ENCODE measurements at places on chromosomes 6 and 20. TPM values are rescaled to one million over a fixed set of nuclear protein-coding genes. Genes with fewer than 3 reads are reported as not detected.

GRCh38 chr6:21898107-21898796 lies 304.7 kb downstream of the SOX4 start:
- no peak overlapping the region for H3K27ac ChIP-seq
- H3K27me3 ChIP-seq = no peaks in the 10 kb centered on the region
- no peaks in the 10 kb centered on the region for H3K36me3 ChIP-seq

GRCh38 chr20:59007665-59008511 lies 834 bp upstream of the CTSZ start:
- no peaks in the 10 kb centered on the region for H3K36me3 ChIP-seq
- no peaks in the 10 kb centered on the region for H3K27me3 ChIP-seq
- H3K27ac ChIP-seq = peak overlapping the region; percentile 80
- peak; percentile 25 for DNase-seq

DNA sequence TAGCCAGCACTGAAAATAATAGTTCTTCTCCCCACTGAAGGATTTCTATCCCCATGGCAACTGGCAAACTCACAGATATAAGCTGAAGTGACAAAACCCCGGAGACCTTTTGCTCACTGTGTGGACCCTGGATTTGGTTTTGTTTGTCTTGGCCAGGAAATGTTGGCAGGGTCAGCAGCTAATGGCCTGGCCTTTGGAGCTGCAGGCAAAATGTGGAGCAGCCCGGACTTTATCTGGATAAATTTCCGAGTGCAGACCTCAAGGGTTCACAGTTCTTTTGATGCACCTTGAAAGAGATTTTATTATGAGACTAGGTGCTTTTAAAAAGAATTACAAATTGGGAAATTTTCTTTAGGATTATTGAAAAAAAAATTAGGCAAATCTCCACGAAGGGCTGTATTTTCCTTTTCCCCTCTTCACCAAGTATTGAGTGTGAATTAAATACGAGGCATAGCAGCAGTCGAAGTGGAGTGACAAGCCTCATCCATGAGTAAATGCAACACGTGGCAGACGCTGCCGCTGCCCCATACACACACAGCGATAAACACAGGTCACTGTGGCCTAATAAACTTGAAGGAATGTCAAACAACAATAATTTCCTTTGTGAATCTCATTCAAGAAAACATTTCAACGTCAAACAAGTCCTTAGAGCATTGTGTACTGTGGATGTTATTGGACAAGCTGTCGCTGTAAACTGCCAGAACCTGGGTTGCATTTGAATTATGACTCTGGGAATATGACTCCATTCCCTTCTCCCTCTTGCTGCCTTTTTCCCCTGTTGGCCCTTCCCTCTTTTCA lies 35.1 kb upstream of the CCN6 start:
- H3K36me3 ChIP-seq = no peaks in the 10 kb centered on the region
- H3K4me1 ChIP-seq = no peaks in the 10 kb centered on the region
- no peak for DNase-seq
- H3K27me3 ChIP-seq = no peaks in the 10 kb centered on the region

DNA sequence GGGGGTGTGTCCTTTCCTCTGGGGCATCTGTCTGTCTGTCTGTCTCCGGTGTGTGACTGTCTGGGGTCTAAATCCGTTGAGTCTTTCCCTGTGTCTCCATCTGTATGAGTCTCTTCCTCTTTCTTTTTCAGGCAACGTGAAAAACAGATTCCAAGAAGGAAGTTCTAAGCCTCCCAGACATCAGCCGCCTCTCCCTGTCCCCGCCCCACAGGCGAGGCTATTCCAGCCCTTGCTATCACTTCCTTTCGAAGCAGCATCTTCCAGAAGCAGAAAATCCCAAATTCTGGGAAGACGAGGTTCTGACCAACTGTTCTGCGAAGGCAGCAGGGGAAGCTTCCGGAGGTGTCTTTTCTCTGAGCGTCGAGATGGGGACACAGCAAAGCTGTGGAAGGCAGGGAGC lies 34.0 kb downstream of the PMEPA1 start:
- H3K27ac ChIP-seq = peak overlapping the region; percentile 28
- H3K36me3 ChIP-seq = no peaks in the 10 kb centered on the region
- DNase-seq = no peak
- no peaks in the 10 kb centered on the region for H3K27me3 ChIP-seq
- H3K4me1 ChIP-seq = no peaks in the 10 kb centered on the region
- H3K4me3 ChIP-seq = no peak overlapping the region

DNA sequence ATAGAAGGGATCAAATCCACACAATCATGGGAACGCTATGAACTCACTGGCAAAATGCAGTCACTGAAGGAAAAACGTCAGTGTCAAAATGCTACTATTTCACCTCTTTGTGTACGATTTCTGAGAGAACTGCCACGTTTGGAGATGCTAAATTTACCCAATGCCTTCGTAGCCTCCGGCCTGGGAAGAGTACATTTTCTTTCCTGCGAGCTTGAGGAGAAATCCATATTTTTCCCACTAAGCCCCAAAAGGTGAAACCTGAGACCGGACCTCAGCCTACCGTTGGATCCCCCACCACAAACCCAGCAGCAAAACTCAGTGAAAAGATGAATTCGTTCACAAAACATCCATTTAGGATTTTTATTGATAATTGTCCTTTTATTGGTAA lies 131.7 kb downstream of the GPX5 start:
- no peaks in the 10 kb centered on the region for H3K4me1 ChIP-seq
- H3K4me3 ChIP-seq = peak overlapping the region; percentile 43
- no peaks in the 10 kb centered on the region for H3K27me3 ChIP-seq
- DNase-seq = no peak

DNA sequence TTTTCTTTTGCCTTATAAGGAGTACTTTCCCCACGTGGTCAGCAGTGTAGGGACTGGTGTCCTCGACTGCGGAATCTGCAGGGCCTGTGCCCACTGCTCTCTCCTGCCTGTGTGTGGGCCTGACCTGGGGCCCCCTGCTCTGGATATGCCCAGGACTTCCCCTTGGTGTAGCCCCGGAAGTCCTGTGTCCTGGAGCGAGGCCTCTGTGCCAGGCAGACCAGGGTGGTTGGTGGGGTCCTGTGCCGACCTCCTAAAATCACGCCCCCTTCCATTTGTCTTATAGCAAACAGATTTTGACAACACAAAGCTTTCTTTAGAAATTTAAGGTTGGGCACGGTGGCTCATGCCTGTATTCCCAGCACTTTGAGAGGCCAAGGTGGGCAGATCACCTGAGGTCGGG lies 64.2 kb downstream of the DLL1 start:
- H3K27ac ChIP-seq = no peak overlapping the region
- H3K4me3 ChIP-seq = no peak overlapping the region
- no peaks in the 10 kb centered on the region for H3K36me3 ChIP-seq
- no peaks in the 10 kb centered on the region for H3K27me3 ChIP-seq

DNA sequence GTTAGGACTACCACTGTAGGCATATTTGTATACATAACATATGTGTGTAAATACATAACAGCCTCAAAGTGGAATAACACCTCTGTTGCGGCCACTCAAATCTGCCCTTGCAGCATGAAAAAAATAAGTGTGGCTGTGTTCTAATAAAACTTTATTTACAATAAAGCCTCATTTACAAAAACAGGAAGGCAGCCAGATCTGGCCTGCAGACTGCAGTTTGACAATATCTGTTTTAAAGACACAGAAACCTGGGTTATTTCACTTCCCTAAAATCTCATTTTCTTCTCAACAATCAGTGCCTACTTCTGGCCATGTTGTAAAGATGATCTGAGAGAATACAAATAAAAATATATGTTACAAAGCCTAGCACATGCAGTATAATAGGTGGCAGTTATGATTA lies 53.9 kb upstream of the SCML4 start:
- no peaks in the 10 kb centered on the region for H3K27me3 ChIP-seq
- no peak for DNase-seq
- no peak overlapping the region for H3K27ac ChIP-seq
- no peaks in the 10 kb centered on the region for H3K36me3 ChIP-seq

DNA sequence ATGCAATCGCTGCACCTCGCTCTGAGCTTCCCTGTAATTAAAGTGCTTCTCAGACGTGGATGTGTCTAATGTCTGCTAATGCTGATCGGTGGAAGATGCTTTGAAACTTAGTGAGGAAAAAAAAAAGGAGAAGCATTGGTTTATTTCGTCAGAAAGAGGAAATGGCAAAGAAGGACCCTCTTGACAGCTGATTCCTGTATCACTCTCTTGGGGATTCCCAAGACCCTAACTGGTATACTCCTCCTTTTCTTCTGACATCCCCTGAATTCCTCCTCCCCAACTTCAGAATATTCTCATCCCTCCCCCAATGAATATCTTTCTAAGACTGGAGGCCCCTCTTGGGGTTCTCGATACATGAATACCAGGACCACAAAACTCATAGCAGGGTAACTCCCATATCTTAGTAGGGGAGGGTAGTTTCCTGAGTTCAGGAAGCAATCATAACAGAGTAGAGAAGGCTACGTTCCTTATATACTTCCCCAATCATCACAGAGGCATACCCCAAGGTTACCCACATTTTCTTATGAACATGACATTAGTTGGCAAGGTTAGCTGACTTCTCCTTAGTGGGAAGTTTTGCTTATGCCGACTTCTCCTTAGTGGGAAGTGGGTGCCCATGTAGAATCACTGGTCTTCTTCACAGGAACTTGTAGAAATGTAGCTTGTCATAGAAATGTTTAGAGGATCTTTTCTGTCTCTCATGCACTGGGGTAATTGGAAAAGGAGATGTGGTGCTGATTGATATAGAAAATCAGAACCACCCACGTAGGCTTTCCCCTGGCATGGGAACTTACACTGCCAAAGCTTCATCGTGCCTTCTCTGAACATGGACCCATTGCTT lies 63.8 kb upstream of the ATXN1 start:
- no peak overlapping the region for H3K27ac ChIP-seq
- H3K27me3 ChIP-seq = no peaks in the 10 kb centered on the region
- H3K4me3 ChIP-seq = no peak overlapping the region
- no peaks in the 10 kb centered on the region for H3K4me1 ChIP-seq

DNA sequence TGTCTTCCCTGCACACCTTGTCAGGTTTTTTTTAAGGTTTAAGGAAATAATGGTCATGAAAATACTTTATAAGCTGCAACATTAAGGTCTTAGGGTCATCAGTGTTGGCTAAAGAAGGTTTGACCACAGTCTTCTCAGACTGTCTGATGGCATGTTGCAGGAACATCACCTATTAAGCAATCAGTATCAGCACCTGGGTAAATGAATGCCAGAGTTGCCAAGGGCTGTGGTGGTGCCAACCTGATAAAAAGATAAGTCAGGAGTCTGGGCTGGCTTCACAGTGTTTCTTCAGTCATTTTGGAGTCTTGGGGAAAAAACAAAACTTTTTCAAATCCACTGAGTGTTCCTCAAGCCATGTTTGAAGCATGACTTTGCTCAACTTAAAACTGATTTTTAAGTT lies 61.5 kb upstream of the VSTM2L start:
- no peaks in the 10 kb centered on the region for H3K27me3 ChIP-seq
- H3K36me3 ChIP-seq = no peaks in the 10 kb centered on the region
- H3K4me3 ChIP-seq = no peak overlapping the region
- DNase-seq = no peak
- H3K27ac ChIP-seq = no peak overlapping the region

DNA sequence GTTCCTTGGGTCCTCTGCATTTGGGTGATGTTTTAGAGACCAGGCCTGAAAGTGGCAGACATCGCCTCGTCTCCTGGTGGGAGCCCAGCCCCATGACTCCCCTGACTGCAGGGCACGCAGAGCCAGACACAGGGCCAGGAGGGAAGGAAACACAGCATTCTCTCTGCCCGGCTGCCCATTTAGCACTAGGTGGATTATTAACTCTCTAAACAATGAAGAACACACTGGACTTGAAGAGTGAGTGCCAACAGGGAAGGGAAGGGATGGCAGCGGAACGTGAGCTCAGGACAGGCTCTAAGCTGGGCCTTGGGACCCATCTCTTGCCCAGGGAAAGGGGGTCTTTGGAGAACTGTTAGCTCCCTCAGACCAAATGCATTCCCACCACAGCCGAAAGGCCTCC lies 80.4 kb downstream of the TBXT start:
- no peaks in the 10 kb centered on the region for H3K27me3 ChIP-seq
- H3K27ac ChIP-seq = no peak overlapping the region
- H3K36me3 ChIP-seq = no peaks in the 10 kb centered on the region

DNA sequence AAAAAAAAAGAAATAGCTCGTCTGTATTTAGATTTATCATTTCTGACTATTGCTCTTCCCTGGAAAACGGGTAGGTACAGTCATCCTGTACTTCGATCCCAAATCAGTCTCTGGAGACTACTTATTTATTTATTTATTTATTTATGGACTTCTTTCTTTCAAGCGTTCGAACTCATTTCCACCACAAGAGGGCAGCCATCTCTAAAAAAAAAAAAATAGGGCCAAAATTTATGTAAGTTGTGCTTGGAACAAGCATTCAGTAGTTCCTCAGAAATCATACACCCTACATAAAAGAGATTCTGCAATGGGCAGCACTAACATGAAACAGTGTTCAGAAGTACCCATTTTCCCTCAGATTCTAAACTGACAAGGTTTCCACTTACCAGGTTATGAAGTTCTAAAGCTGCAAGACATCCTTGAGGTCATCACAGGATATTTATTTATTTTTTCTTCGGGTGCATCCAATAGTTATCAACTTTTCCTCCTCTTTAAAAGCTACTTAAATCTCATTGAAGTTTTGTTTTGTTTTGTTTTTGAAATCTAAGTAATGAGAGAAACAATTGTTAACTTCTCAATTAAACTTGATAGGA lies 1.9 kb upstream of the BMP2 start:
- H3K27ac ChIP-seq = no peak overlapping the region
- H3K27me3 ChIP-seq = no peaks in the 10 kb centered on the region
- H3K4me3 ChIP-seq = no peak overlapping the region
- DNase-seq = no peak
- H3K36me3 ChIP-seq = no peaks in the 10 kb centered on the region

- H3K27me3 ChIP-seq = no peaks in the 10 kb centered on the region
- no peak overlapping the region for H3K4me3 ChIP-seq
- no peaks in the 10 kb centered on the region for H3K36me3 ChIP-seq
- no peak overlapping the region for H3K27ac ChIP-seq
These were observed 153.4 kb upstream of the SALL4 start for GRCh38 chr20:51955756-51956155.

BEND3 gene
- total RNA-seq = 9.1 TPM

BFSP1 gene
- total RNA-seq = 3.3 TPM

DNAH8 gene
- total RNA-seq = not detected

FKBP1C gene
- total RNA-seq = not detected

PI16 gene
- 32.4 TPM for total RNA-seq

SLC23A2 gene
- 6.2 TPM for total RNA-seq

NHLRC1 gene
- 1.4 TPM for total RNA-seq
